NCI-H2081 treated with DMSO at 0.1 percent for 48 hours (cell line): ENCODE measurements at places on chromosomes 13 and 19.

- DNase-seq: no peak
Observed at GRCh38 chr13:56271686-56272085, 869.0 kb upstream of the PRR20A start.

DNA sequence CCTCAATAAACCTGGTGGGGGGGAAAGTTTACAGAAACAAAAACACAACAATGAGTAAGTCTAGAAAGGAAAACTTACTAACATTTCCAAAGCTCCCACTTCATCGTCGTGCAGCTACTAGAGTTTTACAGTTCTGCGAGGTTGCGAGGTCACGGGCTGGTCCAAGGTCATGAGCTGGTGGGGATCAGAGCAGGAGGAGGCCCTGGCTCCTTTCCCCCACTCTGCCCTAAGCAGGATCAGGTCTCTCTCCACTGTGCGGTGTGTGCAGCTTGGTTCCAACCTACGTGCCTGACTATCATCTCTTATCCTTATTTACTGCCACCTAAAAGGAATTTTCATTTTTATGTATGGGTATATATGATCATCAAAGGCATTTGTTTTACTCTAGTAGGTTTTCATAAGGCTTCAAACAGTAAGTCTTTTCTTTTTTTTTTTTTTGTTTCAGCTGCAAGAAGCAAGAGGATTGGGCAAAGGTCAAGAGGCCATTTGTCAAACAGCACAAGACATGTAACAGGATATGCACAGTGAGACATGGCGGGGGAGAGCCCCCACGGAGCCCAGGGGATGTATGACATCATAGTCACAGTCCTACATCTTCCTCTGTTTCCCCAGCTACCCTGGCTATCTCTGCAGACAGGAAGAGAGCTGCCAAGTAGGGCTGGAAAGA is 76.6 kb upstream of the POMP start:
- no peak for DNase-seq

DNA sequence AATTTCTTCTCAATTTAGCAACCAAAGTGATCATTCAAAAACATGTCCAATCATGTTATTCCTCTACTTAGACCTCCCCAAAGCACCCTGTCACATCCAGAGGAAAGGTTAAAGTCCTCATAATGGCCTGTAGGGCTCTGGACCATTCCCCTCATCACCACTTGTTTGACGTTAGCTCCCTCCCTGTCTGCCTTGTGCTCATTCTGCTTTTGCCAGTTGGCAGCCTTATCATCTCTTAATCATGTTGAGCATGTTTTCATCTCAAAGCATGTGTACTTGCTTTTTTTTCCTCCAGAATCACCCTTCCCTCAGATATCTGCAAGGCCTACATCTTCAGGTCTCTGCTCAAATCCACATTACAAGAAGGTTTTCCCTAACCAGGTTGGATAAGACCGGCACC is 25.9 kb downstream of the UBAC2 start:
- DNase-seq: no peak

GRCh38 chr19:35073516-35073915 is 32.0 kb downstream of the HPN start:
- no peak for DNase-seq

DNA sequence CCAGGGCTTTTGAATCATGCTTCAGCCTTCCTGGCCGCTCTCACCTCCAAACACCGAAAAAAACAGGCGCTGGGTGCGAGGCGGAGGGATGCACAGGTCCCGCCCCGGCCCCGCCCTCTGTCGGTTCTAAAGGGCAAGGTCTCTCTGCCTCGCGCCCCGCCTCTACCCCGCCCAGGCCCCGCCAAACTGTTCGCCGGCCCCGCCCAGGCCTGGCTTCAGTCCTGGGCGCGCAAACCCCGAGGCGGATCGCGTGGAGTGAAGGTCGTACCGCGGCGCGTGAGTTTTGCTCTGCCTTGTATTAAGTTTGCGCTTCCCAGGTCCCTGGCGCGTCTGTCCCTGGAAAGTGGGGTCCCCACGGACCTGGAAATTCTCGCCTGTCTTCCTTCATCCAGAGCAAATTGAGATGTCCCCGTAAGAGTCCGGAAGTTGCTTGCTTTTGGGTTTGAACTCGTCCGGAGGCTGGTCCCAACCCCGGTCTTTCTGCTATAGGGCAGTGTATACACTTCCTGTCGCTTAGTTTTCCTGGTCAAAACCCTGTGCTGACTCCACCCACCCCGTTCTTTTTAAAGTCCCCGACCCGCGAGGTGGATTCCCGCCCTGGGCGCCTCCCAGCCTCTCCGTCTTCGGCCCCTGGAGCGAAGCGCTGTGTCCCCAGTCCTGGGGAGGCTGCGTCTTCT is 8.4 kb downstream of the ZNF808 start:
- DNase-seq: no peak

GRCh38 chr19:19626516-19627472 is 1.2 kb downstream of the LPAR2 start:
- no peak for DNase-seq

- no peak for DNase-seq
Observed at GRCh38 chr13:79998381-79998880, 342.5 kb downstream of the SPRY2 start.

DNA sequence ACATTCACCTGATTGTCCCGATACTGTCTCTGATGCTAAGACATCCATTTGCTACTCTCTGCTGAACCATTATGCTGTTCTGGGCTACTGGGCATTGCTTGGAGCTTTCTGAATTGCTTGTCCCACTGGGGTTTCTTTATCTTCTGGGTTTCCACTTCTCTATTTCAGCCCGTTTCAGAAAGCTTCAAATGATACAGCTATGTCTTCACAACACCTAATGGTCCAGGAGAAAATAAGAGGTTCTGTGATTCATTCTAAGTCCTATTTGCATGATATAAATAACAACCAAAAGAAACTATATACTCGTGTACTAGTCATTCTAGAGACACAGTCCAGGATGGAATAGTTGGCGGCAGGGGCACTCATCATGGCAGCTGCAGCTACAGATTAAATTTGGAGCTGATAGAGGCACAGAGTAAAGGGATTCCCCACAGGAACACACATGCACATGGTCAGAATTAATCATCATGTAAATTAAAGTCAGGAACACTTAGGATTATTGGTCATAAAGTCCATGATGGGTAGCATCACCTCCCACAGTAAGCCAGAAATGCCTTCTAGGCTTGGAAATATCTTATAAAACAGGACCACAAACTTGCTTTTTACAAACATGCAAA is 33.3 kb upstream of the SCEL start:
- no peak for DNase-seq

- DNase-seq: no peak
Observed at GRCh38 chr19:28301463-28301862, 911.5 kb downstream of the UQCRFS1 start.

- DNase-seq: no peak
Observed at GRCh38 chr13:31996601-31997000, 35.0 kb upstream of the FRY start.

DNA sequence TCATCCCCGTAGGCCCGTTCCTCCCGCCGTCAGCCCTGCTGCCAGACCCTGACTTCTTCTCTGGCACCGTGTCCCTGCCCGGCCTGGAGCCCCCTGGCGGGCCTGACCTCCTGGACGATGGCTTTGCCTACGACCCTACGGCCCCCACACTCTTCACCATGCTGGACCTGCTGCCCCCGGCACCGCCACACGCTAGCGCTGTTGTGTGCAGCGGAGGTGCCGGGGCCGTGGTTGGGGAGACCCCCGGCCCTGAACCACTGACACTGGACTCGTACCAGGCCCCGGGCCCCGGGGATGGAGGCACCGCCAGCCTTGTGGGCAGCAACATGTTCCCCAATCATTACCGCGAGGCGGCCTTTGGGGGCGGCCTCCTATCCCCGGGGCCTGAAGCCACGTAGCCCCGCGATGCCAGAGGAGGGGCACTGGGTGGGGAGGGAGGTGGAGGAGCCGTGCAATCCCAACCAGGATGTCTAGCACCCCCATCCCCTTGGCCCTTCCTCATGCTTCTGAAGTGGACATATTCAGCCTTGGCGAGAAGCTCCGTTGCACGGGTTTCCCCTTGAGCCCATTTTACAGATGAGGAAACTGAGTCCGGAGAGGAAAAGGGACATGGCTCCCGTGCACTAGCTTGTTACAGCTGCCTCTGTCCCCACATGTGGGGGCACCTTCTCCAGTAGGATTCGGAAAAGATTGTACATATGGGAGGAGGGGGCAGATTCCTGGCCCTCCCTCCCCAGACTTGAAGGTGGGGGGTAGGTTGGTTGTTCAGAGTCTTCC is 1.3 kb upstream of the CLASRP start:
- no peak for DNase-seq

GRCh38 chr13:20149762-20150161 is 11.1 kb downstream of the GJA3 start:
- DNase-seq: no peak

DNA sequence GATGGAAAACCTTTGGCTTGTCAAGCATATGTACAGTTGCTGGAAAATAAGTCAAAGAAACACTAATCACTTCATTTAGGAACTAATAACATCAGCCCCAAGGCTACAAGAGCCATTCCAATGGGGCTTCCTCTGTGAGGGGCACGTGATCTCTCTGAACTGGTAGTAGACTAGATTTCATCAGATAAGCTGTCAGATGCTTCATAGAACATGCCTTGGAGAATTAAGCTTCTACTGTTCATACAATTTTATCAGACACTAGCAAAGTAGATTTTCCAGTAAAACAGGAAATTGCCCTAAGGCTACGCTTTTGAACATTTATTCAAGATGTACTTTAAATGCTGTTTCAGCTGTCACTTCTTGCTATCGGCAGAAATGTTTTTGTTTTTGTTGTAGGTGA is 107.8 kb downstream of the EDNRB start:
- DNase-seq: no peak

- DNase-seq: no peak
Observed at GRCh38 chr19:37304190-37304883, 66.6 kb upstream of the ZNF527 start.

GRCh38 chr13:26929971-26930730 is 169.6 kb upstream of the GPR12 start:
- peak; percentile 16 for DNase-seq
